Stimulated activated CD8-positive, alpha-beta memory T cell treated with anti-CD3 and anti-CD28 coated beads, Interleukin-7, amount 100 ng/mL, for 4 hours (primary cell): ENCODE measurements at places on chromosomes 16 and 17.

GRCh38 chr16:86639354-86639753 lies 61.0 kb downstream of the FOXL1 start:
- no peak for DNase-seq

DNA sequence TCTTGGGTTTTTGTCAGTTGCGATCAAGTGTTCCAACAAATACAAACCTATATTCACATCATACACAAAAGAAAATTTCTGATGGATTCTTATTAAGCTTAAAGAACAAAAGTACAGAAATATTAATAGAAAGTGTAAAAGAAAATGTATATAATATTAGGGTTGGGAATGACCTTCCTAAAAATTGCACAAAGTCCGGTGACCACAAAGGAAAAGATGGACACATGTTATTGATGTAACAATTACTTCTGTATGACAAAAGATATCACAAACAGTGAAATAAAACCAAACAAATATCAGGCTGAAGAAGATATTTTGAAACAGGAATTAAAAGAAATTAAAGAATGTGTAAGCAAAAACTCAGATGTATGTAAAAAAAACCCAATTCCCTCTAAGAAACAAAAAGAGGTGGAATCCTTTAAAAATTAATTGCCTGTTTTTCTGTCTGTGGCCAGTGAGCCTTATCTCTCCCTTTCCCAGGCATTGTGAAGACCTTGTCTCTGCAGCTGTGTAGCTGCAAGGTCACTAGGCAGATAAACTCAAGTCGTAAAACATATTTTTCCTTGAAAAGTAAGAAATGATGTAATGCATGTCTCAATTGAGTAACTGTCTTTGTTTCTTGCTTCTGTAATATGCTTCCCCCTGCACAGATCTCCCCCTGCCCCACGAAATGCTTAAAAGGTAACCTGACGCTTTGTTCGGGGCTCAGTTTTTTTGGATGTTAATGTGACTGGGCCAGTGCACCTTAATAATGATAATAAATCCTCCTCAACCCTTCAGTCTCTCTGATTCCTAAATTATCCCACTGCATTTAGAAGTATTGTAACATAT lies 2.8 kb downstream of the ST6GALNAC1 start:
- DNase-seq = no peak

DNA sequence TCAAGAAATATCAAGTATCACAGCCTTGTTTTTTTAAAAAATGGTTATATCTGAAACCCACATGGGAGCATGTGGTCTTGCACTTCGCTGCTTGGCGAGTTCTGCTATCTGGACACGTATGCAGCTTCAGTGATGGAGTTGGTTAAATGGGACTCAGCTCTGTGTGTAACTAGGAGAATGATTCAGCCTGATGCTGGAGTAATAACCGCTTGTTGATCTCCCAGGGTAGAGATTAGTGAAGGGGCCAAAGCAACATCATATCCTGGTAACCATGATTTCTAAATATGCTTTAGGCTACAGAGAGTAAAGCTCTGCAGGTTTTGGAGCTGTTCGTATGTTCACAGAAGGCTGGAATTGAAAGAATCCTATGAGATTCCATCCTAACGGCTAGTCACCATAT lies 63.2 kb downstream of the IQCK start:
- no peak for DNase-seq

DNA sequence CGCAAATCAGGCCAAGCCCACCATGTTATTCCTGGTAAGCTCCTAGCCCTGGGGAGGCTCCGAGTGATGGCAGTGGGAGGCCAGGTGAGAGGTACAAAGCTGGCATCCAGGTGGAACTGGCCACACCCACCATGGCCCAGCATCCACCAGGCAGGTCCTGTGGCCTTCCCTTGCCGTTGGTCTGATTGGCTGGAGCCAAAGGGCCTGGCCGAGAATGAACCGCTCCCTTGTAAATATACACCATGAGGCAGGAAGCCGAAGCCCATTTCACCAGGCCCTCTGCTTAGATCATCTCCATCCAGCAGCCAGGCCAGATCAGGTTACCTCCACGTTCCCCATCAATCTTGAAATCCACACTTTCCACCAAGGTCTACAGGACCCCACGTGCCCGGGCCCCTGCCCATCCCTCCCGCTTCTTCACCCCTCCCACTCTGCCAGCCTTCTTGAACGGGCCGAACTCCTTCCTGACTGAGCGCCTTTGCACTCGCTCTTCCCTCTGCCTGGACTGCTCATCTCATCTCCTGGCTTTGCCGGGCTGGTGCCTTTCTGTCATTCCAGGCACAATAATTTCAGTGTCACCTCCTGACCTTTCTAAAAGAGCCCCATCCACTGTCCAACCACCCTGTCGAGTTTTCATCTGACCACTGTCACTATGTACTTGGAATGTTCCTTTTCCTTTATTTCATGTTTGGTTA lies 5.8 kb downstream of the SOCS1 start:
- no peak for DNase-seq

GRCh38 chr17:45172232-45172540 lies 10.5 kb downstream of the HEXIM2 start:
- DNase-seq = no peak

- DNase-seq = no peak
Measured at GRCh38 chr17:71978435-71978834, 142.4 kb upstream of the SOX9 start.

DNA sequence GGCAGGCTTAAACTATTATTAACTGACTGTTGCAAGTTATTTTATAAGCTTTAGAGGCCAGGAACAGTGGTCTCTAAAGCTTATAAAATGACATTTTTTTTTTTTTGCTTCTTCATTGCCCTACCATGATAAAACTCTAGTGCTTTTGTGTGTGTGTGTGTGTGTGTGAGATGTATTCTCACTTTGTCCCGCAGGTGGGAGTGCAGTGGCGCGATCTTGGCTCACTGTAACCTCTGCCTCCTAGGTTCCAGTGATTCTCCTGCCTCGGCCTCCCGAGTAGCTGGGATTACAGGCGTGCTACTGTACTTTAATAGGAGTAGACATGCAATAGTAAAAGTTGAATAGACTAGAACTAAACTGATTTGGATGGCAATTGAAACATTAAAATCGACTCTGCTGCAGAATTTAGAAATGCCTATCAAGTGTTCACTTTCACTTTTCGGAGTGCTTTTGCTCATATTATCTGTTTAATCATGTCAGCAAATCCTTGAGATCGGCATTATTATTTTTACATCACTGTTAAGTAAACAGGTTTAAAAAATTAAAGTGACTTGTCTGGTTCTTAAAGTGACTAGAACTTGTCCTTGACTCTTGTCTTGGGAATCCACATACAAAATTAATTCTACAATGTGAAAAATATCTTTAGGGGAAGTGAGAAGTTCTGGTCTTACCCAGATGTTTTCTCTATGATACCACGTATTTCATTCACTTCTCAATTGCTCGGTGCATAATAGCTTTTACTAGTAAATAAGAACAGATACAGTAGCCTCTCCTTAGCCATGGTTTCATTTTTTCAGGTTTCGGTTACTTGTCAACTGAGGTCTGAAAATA lies 8.4 kb upstream of the PCTP start:
- no peak for DNase-seq

GRCh38 chr16:66382966-66383299 lies 16.4 kb downstream of the CDH5 start:
- no peak for DNase-seq

- no peak for DNase-seq
Measured at GRCh38 chr16:25395528-25395927, 137.9 kb upstream of the ZKSCAN2 start.

DNA sequence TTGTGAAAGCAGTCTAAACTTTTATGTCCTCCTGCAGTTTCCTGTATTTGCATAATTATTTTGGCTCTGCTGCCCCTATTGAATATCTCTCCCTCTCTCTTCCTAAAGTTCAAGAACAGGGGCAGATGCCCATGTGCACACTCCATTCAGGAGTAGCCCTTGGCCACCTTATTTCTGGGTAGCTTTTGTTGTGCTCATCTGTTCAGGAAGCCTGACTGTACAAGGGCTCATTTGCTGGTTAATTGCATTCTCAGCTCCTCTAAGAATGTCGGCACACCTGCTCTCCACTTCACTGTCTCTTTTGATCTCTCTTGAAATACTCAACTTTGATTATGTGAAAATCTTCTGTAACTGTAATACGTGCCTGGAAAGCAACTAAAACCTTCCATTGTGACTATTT lies 1378.8 kb upstream of the CDH8 start:
- DNase-seq = no peak

- no peak for DNase-seq
Measured at GRCh38 chr17:42639525-42640113, 19.5 kb upstream of the TUBG2 start.

- DNase-seq = no peak
Measured at GRCh38 chr17:27741361-27741861, 58.9 kb downstream of the NOS2 start.

DNA sequence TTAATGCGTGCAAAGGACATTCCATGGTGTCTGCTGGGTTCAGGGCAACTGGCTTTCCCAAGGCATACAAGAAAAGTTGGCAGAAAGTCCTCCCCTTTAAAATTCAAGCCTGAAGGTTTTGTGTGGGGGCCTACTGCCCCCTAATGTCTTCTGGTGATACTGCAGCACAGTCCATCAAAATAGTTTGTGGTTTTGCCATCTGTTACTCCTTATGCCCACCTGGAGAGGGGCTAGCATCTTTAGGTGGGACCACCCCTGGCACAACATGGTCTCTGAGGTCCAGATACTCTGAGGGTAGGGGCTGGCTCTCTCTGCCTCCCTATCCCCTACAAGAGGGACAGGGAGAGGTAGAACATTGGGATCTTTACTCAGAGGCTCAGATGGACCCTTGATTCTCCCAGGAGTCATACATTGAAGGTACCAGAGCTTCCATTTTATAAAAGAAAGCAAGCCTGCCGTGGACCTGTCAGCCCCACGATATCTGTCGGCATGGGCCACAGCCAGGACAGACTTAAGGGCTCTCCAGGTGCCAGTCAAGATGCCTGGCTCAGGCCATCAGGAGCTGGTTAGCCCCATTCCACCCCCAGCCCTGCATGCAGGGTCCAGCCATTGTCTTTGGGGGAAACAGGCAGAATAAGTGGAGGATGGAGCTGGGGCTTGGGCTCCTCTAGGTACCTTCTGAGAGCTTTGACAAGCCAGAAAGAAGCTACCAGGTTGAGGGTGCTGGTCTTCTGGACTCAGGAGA lies 6.3 kb downstream of the ESRP2 start:
- DNase-seq = no peak

- no peak for DNase-seq
Measured at GRCh38 chr17:79943347-79944241, 92.1 kb downstream of the TBC1D16 start.

DNA sequence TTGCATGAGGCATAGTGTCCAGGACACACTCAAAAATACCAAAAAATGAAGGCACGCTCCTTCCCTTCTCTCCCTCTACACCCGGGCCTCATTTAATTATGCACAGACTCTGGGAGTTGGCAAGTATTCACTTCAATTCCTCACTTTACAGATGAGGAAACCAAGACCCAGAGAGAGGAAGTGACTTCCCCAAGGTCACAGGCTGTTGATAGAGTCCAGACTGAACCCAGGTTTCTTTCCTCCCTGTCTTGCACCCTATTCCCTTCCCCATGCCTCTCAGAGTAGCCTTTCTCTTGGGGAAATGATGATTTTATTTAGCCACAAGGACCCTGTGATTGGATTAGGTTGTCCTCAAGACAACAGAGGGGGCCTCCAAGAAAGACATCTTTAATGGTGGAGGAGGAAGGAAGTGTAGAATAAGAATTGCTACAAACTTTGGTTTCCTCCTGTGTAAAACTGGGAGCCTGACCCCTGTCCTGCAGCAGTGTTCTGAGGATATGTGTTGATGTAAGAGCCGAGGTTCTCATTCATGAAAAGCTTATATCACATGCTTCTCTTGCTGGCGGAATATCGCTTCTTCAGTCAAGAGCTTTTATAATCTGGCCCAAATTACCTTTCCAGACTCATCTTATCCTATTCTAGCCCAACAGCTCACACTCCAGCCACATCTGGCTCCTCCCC lies 48.8 kb upstream of the SIAH1 start:
- DNase-seq = no peak

- DNase-seq = no peak
Measured at GRCh38 chr17:42674755-42675347, 1.9 kb downstream of the PLEKHH3 start.

- DNase-seq = no peak
Measured at GRCh38 chr17:49414271-49414621, 436 bp downstream of the PHB1 start.

DNA sequence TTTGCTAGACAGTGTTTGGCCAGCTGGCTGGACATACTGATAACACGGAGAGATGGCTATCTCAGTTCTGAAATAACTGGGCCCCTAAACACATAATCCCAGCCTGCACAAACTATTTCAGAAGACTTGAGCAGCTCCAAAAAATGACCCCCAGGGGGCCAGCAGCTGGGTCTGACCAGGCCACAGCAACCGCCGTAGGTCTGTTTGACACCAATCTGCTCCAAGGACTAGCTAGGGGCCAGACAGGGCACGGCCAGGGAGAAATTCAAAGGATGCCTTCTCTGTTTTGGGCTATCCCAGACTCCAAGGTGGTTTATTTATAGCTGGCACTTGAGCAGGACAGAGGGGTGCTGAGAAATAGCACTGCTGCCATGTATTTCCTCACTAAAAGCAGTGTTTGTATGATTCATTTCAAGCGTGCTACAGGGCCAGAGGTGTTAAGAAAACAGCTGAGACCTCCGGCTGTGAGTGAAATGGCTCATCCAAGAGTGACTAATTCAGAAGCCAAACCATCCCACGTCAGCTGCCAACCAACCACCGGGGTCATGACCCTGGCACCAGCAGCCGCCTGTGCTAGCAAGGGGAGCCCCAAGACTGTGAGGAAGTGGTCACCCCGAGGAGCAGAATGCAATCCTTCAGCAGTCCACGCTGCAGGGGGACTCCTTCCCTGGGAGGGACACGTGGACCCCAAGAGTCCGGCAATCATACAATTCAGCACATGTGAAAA lies 5.7 kb downstream of the GGA2 start:
- peak; percentile 63 for DNase-seq

- DNase-seq = no peak
Measured at GRCh38 chr17:7354262-7354843, 603 bp upstream of the TMEM95 start.

DNA sequence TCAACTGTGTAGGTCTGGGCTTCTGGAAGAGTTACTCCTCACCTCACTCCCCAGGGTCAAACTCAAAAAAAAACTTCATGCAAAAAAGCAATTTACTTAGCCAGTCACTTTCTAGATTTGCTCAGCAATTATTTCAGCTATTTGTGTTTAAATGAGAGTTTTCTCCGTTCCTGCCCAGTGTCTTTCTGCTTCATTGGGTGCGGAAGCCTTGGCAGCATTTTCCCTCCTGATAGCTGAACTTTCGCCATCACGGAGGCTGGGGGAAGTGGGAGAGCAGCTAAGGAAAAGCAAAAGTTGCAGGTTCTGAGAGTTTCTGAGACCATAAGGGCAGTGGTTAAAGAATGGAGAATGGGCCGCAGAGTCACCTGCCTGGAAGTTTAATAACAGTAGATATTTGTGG lies 287.1 kb upstream of the DYNLRB2 start:
- no peak for DNase-seq

GRCh38 chr17:35529866-35530265 lies 7.6 kb downstream of the SLFN12L start:
- no peak for DNase-seq

GRCh38 chr16:88785106-88785924 lies at the start of gene PIEZO1:
PIEZO1 (minus strand) TSS chr16:88785220; CDS start chr16:88784964, 256 bp downstream.
- peak; percentile 79 for DNase-seq
